ENCODE measurements at places on chromosomes 5 and 9.

DNA sequence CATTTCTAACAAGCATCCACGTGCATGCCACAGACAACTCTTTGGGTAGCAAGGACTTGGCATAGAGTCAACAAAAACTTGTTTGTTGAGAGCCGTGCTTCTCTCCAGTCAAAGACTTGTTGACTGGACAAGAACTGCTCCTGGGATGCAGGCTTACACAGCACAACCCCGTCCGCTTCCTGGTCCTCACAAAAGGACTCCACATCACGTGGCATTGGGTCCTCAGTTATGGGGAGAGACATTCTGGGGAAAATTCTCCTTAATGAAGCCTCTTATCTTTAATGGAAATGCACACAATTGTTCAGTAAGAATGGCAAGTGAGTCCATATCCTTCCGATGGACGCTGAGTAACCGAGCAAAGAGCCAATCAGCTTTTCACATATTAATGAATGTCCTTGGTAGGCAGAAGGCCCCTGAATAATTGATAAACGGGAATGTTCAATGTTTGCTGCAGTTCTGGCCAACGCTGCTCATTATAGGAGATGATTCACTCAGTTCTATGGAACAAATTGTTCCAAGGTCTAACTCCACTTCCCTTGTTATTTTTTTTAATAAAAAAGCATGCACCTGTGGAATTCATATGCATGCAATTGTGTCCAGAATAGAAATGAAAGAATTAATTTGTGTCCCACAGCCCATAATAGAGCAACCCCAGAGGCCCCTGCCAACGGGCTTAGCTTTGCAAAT, 97.0 kb upstream of the ZNF366 start:
- DNase-seq, result no peak

- DNase-seq, result no peak
These were observed 2.5 kb upstream of the MATR3 start for GRCh38 chr5:139291051-139291450.

DNA sequence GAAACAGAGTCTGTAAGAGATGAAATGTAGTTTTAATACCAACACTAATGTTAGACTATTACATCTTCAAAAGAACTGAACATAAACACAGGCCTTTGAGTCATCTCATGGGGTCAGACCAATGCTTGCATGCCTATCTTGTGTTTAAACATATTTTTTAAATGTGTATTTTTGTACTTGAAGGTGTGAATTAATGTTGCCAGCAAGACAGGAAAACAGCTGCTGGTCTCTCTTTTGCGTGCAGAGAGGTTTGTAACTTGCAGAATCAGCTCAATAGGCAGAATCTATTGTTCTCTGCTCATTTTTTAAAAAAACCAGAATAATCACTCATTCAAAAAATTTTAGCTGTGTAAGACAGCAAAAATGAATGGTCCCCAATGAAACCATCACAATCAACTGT, 180.2 kb downstream of the ALDH1A1 start:
- DNase-seq, result no peak

- DNase-seq, result no peak
These were observed 87.9 kb upstream of the GRIA1 start for GRCh38 chr5:153402550-153402949.

- DNase-seq, result no peak
These were observed 988 bp downstream of the GFM2 start for GRCh38 chr5:74765929-74766328.

DNA sequence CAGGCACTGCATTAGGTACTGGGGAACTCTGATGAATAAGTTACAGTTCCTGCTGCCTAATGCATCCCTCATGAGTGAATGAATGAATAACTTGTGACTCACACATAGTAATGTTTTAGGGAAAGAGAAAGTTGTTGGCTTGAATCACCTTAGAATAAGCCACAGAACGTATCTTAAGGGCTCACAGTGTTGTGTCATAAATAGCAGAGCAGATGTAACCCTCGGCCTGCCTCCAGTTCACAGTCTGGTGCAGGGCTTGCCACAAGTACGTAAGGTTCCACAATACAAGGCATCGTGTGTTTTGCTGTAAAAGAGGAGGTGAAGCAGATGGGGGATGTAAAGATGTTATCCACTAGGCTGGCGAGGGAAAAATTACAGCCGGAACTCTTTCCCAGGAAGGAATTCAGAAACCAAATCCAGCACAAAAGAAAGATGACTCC, 218.7 kb downstream of the TRPM3 start:
- DNase-seq, result no peak

DNA sequence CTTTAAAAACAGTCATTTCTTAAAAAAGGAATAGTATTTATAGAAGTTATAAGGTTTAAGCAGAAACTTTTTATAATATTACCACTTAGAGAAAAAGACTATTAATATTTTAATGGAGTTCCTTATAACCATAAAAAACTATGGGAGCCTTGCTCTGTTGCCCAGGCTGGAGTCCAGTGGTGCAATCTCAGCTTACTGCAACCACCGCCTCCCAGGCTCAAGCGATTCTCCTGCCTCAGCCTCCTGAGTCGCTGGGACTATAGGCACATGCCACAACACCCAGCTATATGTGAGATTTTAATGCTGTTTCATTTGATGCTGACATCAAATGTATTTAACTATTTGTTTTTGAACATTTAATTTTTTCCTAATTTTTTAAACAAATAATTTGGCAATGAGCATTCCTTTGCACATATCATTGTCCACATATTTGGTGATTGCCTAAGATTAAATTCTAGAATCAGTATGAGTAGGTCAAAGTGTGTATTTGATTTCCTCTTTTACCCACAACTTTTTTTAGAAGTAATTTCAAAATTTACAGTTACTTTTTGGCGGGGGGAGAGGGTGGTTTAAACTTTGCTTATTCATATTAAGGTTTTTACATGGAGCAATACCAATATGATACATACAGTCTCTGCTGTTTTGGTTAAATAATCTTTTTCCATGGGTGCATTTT, 235.5 kb downstream of the ARHGEF28 start:
- DNase-seq, result no peak

GRCh38 chr9:37914154-37914551, 10.2 kb upstream of the SLC25A51 start:
- no peak for DNase-seq

GRCh38 chr5:107724642-107725041, 53.9 kb upstream of the EFNA5 start:
- no peak for DNase-seq

DNA sequence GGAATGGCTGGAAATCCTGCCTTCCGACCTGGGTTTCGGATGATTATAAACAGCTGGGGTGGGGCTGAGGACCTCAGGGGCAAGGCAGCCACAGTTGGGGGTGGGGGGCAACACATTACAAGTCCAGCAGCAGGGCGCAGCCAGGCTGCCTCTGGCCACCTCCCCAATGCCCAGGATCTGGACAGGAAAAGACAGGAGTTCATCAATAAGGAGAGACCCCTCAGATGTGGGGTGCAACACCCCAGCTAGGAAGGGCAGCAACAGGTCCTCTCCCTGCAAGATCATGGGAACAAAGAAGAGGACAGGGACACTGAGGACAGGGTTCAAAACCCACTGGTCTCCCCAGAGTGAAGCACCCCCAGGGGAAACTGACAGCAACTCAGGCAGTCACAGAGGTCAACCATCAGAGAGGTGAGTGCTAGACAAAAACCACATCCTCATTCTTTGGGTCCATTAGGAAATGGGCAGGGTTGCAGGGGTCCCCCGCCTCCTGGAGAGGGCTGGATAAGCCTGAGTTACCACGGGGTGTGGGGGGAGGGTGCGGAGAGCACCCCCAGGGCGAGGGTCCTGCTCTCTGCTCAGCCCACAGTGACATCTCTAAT, 33.5 kb downstream of the SEMA4D start:
- DNase-seq, result no peak

DNA sequence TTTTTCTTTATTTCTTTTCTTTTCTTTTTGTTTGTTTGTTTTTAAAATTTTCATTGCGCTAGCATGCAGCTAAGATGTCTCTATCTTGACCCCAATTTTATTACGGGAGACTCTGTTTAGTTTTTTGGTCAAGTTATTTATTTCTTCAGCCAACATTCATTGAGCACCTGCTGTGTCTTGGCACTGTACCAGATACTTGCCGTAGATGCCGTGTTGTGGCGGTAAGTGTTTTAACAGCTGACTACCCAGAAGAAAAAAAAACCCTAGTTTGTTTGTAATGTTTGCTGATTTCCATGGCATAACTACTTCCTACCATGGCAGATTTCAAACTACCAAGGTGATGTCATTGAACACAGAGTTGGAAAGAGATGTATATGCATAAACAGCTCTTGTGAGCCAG, 65.0 kb downstream of the UGCG start:
- DNase-seq, result no peak

DNA sequence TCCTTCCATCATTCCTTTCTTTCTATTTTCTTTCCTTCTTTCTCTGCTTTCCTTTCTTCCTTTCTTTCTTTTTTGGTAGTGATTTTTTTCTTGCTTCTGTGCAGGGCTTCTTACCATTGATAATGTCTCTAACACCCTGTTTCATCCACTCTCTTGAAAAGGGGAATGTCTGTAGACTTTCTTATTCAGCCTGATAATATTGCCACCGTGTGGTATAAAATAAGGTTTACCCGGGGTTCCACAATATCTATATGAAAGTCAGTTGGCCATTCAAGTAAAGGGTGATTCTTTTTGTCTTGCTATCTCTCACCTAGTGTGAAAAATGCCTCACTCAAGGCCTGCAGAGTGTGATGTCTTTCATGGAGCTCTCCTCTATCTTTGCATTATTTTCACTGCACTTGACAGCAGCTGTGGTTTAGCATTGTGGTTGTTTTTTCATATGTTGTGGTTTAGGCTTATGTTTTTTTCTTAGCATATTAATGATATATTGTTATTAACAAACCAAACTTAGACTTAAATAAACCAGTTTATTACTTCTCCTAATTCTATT, 153.9 kb downstream of the CSNK1G3 start:
- no peak for DNase-seq

DNA sequence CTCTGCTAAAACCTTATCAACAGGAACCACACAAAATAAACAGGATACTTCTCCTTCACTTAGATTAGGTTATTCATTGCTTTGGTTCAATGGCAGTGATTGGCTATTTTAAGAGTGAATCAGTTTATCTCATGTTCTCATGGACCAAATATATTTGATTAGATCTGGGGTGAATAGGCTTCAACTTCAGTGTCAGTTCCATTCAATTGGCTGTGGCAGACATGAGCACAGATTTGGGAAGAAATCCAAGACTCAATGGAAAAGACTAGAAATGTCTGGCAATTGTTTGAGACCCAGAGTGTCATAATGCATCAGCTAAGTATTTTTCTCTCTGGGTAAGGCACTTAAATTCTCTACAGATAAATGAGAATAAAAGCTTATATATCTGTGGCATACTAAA, 37.1 kb downstream of the CDH18 start:
- DNase-seq, result no peak

GRCh38 chr5:152990649-152991048, 499.8 kb upstream of the GRIA1 start:
- no peak for DNase-seq

DNA sequence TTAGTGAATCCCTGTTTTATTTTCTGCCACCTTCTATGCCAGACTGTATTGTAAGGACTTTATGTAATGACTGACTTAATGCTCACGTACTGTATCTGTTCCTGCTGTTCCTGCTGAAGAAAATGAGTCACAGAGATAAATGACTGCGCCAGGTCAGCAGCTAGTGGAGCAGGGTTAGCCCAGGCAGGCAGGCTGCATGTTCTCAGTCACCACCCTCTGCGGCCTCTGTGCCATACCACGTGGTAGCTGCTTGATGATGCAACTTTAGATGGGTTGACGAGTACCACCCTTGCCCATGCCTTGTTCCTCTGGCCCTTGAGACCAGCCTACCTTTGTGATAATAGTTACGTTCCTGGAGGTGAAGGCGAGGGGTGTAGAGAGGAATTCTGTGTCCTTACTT, 161.9 kb downstream of the TRIO start:
- DNase-seq, result no peak

GRCh38 chr5:154042766-154043165, 4.0 kb downstream of the MFAP3 start:
- no peak for DNase-seq

- DNase-seq, result no peak
These were observed 494.1 kb upstream of the TUSC1 start for GRCh38 chr9:26172301-26172700.

DNA sequence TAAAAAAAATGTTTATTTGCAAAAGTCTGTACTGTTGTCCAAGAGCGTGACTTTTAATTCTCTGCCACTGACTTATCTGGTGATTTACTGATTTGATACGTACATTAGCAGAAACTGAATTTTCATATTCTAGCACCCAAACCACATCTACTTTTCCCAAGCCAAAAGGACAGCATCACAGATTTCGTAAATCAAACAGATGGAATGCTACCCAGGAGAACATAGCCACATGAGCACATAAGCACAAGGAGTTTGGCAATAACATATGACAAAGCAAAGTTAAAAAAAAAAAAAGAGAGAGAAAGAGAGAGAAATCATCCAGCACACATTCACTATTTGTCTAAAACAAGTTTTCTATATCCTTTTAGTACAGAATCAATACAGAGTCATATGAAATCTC, 83.7 kb downstream of the HINT1 start:
- no peak for DNase-seq

GRCh38 chr5:112549127-112549526, 130.1 kb upstream of the EPB41L4A start:
- DNase-seq, result no peak

- DNase-seq, result no peak
These were observed 28.8 kb downstream of the OR2K2 start for GRCh38 chr9:111301195-111301594.

DNA sequence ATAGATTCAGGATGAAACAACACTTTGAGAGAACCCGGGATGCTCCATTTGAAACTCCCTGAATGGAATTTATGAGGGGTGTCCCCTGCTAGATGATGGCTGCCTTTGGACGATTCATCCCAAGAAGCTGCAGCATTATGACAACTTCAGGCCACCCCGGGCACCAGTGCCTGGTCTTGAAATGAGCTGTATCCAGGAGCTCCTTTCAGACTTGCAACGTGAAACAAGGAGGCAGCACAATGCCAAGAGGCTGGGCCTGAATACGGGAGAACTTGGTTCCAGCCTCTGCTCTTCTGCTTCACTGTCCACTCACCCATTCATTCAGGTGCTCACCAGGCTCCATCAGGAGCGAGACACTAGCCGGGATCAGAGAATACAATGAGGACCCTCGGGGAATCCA, 78.3 kb downstream of the STK10 start:
- DNase-seq, result no peak

Data from stimulated activated CD4-positive, alpha-beta T cell treated with anti-CD3 and anti-CD28 coated beads, Interleukin-12 subunit alpha, Interleukin-12 subunit beta, amount 100 ng/mL, for 24 hours (primary cell).